ENCODE measurements at places on chromosomes 4 and X.

- DNase-seq, result peak; percentile 27
Observed at GRCh38 chrX:103155201-103155600, 59.7 kb upstream of the BEX4 start.

DNA sequence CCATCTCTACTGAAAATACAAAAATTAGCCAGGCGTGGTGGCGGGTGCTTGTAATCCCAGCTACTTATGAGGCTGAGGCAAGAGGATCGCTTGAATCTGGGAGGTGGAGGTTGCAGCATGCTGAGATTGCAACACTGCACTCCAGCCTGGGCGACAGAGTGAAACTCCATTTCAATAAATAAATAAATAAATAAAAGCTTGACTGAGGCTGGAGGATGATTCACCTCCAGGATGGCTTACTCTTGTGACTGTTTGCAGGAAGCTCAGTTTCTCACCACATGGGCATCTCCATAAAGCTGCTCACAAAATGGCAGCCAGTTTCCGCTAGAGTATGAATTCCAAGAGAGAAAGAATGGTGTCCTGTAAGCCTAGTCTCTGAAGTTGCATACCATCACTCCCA is 191.7 kb upstream of the EDNRA start:
- DNase-seq, result no peak

- DNase-seq, result no peak
Observed at GRCh38 chr4:166675411-166675810, 558.9 kb downstream of the SPOCK3 start.

DNA sequence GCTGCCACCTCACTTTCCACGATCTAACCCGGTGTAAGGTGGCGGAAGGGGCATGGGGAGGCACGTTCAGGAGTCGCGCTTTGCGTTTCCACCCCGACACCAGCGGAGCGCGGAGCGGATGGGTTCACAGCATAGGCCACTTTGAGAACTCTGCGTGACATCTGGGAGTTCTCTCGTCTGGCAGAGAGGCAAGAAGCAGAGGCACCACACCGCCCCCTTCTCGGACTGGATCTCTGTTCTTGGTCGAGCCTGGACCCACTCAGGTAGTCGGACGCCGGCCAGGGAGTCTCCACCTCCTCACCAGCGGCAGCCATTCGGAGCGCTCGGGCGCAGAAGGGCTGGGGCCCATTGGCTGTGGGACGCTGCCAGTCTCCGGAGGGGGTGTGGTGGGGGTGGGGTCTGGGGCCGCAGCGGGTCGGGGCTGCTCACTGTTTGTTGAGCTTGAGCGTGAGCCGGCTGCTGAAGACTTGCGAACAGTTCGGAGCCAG is at the start of gene DACH2:
TSS of gene DACH2 (plus strand) at position 428 of the 488 bp plus-strand sequence.
- DNase-seq, result peak; percentile 33

DNA sequence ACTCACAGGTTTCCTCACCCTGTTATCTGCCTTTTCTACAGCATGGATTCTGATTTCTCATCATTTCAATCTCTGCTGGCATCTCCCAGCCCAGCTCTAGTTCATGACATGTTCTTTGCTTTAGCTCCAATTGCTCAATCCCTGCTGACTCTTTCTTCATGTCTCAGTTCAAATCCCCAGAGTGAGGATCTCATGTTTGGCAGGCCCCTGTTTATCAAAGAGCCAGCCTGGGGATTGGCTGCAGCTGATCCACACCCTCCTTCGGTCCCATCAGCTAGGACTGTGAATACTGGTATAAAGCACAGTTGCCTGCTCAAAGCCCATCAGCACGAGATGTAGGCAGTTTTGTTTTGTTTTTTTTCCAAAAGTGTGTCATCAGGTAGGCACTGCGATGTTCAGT is 14.4 kb upstream of the CC2D2A start:
- peak; percentile 86 for DNase-seq

Data from AG10803 (cell line).